ENCODE measurements at places on chromosomes 11 and 22.

- no peak for DNase-seq
These were observed 117.3 kb downstream of the RASSF10 start for GRCh38 chr11:13126430-13126829.

DNA sequence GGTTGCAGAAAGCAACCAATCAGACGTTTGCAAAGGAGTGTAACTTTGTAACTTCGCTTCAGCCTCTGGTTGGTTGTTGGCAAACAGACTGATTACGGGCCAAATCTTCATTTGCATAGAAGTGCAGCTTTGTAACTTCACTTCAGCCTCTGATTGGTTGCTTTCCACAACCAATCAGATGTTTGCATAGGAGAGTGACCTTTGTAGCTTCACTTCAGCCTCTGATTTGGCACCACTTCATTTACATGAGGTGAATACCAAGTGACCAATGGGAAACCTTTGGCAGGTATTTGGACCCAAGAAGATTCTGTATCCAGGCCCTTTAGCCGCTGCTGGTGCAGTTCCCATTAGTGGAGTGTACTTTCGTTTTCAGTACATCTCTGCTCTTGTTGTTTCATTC, 16.0 kb downstream of the USP47 start:
- no peak for DNase-seq

- no peak for DNase-seq
These were observed 56.0 kb upstream of the OR5AK2 start for GRCh38 chr11:56932572-56933220.

DNA sequence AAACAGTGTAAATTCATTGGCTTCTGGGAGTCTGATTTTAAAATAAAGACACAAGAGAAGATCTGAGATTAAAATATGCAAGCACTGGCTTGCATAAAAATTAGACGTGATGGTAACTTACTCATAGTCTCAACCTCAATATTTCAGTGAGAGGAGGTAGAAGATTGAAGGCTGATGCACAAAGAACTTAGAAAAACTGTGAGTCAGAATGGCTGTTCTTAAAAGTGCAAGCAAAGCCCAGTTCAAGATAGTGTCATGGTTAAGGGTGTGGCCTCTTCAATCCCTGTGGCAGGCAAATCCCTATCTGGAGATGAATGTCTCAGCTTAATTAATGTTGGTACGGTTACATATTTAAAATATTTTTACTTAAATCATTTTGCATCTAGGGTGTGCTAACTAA, 33.6 kb upstream of the FIBIN start:
- no peak for DNase-seq

GRCh38 chr11:68551223-68551622, 90.7 kb downstream of the PPP6R3 start:
- DNase-seq: no peak

GRCh38 chr11:113675003-113675561, 31.0 kb downstream of the TMPRSS5 start:
- no peak for DNase-seq

GRCh38 chr22:40430991-40431390, 60.6 kb downstream of the SGSM3 start:
- no peak for DNase-seq

DNA sequence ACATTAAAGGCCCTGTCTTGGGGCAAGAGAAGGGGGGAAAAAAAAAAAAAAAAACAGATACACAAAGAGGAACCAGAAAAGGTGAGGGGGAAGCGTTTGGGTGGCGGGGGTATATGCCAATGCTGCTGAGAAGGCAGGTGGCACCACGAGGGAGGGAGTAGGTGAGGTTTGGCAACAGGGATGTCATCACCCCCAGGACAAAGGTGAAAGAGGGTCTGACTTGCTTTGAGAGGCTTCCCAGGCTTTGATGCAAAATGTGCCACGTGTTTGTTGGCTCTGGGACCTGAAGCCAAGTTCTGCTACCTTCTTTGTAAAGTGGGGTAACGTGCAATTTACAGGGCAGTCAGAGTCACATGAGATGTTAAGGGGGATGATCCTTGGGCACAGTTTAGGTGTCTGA, 4.1 kb downstream of the YPEL1 start:
- DNase-seq: no peak

DNA sequence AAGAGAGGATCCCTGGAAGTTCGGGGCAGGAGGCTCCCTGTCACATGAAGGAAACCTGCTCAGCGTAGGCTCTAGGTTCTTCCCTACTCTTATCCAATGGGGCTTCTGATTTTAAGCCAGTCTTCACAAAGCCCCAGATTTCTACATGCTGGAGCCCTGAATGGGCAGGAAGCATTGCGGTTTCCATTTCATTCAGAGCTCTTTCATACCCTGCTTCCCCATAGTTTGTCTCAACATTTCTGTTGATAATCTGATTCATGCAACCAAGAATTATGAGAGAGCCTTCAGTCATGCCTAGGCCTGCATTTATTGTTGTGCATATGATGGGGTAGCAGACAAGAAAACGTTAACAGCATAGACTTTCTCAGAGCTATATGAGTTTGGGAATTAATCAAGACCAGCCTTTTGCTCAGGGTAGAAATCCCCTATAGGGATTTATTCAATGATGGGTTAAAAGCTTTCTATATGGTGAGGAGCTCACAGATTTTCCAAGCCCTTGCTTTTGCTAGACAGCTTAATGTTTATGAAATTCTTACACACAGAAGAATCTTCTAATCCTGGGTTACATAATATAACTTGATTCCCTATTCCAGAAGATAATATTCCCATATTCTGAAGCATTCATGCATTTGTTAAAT, 15.9 kb downstream of the OR51B4 start:
- no peak for DNase-seq

DNA sequence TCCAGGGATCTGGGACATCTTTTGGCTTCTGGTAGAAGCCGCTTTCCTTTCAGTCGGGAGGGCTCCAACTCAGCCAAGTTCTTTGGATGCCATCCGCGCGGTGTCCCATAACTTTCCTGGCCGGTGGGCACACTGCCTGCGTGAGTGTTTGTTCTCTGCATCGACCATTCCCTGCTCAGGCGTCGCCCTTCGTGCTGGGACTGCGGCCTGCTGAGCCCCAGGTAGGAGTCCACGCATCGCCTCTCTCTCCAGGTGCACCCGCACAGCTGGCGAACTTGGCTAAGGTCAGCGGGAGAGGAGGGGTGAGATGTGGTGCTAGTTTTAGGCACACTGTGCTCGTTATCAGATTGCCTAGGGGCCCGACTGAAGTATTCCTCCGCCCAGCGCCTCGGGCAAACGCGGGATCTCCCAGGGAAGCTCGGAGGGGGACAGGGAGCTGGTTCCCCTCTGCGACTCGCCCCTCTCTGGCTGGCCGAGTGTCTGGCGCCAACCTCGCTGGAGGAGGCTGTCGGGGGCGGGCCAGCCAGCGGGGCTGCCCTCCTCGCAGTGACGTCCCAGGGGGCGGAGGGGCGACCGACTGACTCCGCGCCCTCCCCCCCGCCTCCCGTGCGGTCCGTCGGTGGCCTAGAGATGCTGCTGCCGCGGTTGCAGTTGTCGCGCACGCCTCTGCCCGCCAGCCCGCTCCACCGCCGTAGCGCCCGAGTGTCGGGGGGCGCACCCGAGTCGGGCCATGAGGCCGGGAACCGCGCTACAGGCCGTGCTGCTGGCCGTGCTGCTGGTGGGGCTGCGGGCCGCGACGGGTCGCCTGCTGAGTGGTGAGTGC, at the start of gene LAYN:
Gene LAYN (plus strand): TSS at position 607 of the 823 bp plus-strand sequence. CDS start 124 bp downstream, at position 731.
- DNase-seq: peak; percentile 74

GRCh38 chr11:76152086-76152681, 54.1 kb downstream of the WNT11 start:
- peak; percentile 92 for DNase-seq

DNA sequence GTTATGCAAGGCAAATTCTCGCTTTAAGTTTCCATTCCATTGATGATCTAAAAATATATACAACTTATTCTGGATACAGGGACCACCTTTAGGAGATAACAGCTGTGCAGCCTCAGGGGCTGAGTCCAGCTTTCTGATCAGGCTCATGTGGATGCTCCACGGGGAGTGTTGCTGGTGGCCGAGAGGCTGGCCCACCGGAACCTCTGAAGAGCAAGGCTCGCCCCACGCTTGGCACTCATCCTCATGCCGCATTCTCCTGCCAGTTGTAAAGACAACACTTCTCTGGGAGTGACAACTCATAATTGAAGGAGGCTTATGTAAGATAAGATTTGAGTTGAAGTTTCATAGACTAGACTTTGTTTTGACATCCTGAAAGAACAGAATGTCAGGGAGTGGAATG, 123.5 kb downstream of the MPPED1 start:
- DNase-seq: no peak

DNA sequence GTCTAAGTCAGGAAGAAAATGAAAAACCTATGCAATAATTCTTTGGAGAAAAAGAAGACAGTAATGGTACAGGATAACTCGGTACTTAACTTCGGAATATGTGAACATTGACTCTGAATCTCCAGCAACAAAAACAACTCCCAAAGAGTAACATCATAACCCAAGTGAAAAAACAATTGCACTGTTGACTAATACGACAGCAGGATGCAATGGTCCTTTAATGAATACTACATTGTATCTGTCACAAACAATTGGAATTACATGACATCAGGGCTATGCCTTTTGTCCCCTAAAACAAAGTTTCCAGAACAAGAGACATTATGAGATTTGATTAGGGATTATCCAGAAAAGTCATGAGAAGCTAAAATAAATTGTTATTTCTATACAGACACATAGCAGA, 1065.9 kb downstream of the LRRC4C start:
- DNase-seq: no peak

- DNase-seq: no peak
These were observed 152.9 kb upstream of the GRIA4 start for GRCh38 chr11:105456950-105457349.

DNA sequence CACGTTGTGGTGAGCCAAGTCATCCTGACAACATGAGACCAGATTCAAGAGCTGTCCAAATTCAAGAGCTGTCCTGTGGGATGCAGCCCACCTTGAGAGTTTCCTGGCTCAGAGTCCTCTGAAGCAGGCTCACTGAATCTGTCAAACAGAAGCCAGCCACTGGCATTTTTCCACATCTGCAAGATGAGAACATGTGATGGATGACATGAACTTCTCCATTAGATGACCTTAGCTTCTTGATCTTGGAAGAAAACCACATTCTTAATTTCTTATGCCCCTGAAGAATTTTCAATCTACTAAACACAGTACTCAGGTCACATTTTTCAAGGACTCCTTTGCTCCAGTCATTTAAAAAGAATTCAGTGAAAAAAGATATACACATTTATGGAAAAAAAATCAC, 291.0 kb downstream of the GUCY1A2 start:
- no peak for DNase-seq

DNA sequence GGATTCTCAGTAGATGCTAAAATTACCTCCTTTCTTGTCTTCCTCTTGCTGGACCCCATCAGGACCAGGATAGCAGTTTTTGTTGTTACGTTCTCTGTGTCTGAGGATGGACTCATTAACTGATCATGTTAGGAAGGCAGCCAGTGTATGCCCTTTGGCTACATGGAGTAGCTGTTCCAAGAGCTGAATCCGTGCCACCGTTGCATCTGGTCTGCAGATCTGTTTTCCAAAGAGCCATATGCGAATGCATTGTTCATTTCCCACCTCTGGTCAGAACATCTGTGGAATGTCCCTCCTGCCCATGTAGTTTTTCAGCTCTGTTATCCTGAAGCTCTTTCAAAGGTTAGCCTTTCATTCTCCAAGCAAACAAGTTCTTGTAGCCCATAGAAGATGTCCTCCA, 188.4 kb downstream of the SPON1 start:
- no peak for DNase-seq

GRCh38 chr22:39097098-39098020, at the start of gene APOBEC3H:
Gene APOBEC3H, plus strand, starts transcription at chr22:39097244. Its CDS starts 3,035 bp downstream, at chr22:39100279.
- no peak for DNase-seq

DNA sequence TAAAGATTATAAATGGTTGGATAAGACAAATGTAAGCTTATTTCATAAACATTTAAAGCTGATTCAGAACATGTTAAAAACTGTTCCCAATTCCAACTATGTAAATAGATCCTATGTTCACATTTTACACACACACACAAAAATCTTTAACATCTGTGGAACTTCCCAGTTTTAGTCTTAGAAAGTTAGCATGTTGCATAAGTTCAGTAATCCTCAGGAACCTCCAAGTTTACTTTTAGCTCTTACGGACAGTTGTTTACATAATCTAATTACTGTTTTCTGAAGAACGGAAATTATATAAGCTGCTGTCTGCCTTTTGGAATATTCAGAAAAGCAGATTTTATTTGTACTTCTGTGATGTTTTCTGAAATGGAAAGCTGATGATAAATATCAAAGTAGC, 53.3 kb downstream of the PANX1 start:
- no peak for DNase-seq

DNA sequence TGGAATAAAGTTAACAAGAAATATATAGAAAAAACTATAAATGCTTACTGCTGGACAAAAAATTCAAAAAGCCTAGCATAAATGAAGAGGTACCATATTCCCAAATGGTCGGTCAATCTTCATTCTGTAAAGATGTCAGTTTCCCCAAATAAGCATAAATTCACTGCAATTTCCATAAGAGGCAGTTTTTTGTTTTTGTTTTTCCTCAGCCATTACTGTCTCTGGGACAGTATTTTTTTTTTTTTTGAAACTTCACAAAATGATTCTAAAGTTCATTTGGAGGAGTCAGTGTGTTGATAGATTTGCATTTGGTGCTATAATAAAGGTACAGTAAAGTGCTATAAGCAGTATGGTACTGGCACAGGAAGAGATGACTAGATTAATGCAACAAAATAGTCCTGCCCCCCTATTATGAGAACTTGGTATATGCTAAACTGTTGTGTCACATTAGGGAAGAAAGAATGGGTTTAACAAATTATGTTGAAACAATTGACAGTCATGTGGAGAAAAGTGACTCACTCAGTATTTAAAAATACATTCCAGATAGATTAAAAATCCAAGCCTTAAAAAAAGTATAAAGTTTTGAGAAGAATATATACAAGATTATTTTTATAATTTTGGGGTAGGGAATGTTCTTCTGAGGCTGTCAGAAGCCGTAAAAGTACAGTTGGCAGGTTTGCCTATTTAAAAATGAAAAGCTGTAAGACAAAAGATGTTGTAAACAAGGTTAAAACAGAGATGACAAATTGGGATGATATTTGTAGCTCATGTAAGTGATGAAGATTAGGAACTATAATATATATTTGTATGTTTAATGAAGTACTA, 2.6 kb upstream of the FTH1 start:
- no peak for DNase-seq

DNA sequence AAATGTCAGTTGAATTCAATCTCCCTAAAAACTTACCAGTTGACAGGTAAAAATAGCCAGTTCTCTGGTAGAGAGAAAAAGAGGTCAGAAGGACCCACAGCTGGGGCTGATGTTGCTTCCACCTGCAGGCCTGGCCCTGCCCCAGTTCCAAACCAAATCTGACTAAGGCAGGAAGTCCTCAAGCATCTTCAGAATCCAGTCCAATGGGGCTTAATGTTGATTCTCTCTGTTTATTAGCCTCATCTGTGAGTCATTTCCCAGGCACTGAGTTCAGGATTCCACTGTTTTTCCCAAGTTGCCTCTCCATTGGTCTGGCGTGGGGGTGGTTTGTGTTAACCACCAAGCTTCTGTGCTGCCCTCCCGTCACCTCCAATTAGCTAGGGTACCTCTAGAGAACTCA, 601.8 kb downstream of the INSC start:
- no peak for DNase-seq

- no peak for DNase-seq
These were observed 277.1 kb downstream of the TTC28 start for GRCh38 chr22:28402539-28402938.
